ENCODE measurements at places on chromosomes 11 and 22.

GRCh38 chr22:46436595-46437175, 100.7 kb downstream of the CELSR1 start:
- peak; percentile 43 for DNase-seq

DNA sequence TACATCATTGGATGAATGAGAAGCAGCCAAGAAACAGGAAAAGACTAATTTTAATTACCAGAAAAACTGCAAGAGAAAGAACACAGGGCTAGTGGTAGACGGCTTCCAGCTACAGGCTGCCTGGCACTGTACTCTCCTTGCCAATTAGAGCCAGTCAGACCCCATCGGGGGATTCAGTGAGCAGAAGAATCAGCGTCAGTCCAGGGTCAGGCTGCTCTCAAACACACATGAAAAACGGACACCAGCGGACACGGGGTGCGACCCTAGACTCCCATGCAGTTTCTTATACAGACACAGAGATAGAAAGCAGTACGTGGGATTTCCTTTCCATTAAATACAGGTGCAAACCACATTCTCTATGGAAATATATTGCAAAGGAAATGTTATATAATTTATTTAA, 1.1 kb upstream of the CNTN5 start:
- no peak for DNase-seq

- DNase-seq: peak; percentile 25
Measured at GRCh38 chr11:74311352-74311926, at the start of gene P4HA3. Gene P4HA3 (minus strand): TSS chr11:74311640. CDS start chr11:74311611, 29 bp downstream.

- no peak for DNase-seq
Measured at GRCh38 chr11:93542811-93543229, 371 bp downstream of the SMCO4 start.

- DNase-seq: no peak
Measured at GRCh38 chr11:128474036-128474874, 113.1 kb downstream of the ETS1 start.

DNA sequence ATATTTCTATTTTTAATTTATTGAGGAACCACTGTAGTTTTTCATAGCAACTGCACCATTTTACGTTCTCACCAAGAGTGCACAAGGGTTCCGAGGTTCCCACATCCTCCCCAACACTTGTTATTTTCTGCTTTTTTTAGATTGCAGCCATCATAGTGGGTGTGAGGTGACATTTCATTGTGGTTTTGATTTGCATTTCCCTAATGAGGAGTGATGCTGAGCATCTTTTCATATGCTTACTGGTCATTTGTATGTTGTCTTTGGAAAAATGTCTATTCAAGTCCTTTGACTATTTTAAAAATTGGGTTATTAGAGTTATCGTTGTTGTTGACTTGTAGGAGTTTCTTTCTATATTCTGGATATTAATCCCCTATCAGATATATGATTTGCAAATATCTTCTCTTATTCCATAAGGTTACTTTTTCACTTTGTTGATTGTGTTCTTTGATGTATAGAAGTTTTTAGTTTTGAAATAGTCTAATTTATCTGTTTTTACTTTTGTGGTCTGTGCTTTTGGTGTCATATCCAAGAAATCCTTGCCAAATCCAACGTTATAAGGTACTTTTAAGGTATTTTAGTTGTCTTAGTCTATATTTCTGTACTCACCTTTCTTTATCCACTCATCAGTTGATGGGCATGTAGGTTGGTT, 9.0 kb downstream of the NEAT1 start:
- peak; percentile 76 for DNase-seq

GRCh38 chr11:45094958-45095690, 51.3 kb upstream of the PRDM11 start:
- DNase-seq: no peak

- no peak for DNase-seq
Measured at GRCh38 chr11:128334311-128335044, 252.9 kb downstream of the ETS1 start.

DNA sequence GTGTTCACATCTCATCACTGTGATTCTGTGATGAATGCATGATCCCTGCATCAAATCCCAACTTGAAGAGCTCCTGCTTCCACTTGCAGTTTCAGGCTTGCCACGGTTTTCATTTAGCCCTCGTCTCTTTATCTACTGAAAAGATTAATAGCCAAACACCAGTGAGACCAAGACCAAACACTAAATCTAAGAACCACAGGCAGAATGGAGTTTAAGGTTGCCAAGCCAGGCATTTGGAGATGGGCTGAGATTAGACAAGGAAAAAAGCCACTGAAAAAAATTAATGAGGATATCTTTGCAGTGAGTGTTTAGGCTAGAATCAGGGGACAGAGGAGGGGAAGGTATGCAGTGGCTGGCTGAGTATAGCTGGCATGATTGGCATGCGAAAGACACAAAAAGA, 227.2 kb upstream of the BLID start:
- peak; percentile 88 for DNase-seq

DNA sequence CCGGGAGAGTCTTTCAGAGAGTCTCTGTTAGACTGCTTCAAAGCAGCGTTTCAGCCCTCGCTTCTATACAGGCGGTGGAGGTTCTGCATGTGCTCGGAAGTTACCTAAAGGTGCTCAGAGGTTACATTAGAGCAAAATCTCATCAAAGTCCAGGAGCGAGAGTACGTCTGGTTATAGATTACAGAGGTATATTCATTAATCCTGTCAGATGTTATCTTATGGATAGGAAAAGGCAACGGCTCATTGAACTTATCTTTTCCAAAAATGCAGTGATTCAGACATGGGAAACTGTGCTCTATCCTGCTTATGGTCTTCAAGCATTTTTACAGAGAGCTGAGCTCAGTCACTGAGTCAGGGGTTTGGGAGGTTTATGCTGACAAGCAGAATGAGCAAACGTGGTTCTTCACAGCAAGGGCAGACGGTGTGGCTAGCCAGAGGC, 9.1 kb upstream of the ZBED5 start:
- peak; percentile 80 for DNase-seq

DNA sequence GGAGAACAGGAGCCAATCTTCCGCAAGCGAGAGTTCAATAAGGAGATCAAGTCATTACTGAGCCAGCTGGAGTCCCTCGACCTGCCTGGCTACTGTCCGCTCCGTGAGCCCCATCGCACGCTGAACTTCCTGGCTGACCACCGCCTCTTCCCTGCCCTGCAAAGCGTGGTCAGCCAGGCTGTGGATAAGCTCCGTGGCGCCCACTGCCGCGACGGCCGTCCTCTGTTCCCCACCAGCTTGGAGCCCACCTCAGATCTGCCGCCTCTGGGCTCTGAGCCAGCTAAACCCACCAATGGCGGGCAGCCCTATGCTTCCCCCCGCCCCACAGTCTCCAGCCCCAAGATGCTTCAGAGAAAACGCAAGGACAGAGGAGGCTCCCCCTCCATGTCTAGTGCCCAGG, 2.3 kb downstream of the CCDC116 start:
- DNase-seq: no peak

DNA sequence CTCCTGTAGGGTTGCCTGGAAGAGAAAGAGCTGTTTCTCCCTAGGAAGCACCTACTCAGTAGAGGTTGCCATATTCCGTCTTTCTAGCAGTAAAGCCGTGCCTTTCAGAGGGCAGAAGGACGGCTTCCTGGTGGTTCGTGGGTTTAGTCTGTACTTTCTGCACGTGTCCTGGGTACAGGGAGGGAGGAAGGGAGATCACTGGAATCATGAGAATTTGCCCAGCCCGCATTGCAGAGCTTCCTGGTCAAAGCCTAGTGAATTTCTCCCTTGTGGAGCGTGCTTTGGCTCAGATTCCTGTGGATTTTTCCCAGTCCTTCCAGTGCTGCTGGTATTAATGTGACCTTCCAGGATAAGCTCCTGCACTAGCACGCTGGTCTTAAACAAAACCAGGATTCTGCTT, 44.9 kb downstream of the GRAMD1B start:
- peak; percentile 65 for DNase-seq

- DNase-seq: peak; percentile 50
Measured at GRCh38 chr11:32451808-32452207, 16.5 kb upstream of the WT1 start.

- peak; percentile 76 for DNase-seq
Measured at GRCh38 chr11:114291381-114291780, 4.8 kb upstream of the NNMT start.

GRCh38 chr11:45267052-45267451, 19.1 kb downstream of the SYT13 start:
- no peak for DNase-seq

- peak; percentile 70 for DNase-seq
Measured at GRCh38 chr22:41482319-41482935, 13.5 kb downstream of the ACO2 start.

- DNase-seq: peak; percentile 90
Measured at GRCh38 chr11:102836290-102836875, 7.0 kb downstream of the MMP3 start.

GRCh38 chr11:890794-891540, 19.6 kb downstream of the CHID1 start:
- DNase-seq: no peak

- DNase-seq: no peak
Measured at GRCh38 chr11:68328374-68329091, 16.1 kb downstream of the LRP5 start.

DNA sequence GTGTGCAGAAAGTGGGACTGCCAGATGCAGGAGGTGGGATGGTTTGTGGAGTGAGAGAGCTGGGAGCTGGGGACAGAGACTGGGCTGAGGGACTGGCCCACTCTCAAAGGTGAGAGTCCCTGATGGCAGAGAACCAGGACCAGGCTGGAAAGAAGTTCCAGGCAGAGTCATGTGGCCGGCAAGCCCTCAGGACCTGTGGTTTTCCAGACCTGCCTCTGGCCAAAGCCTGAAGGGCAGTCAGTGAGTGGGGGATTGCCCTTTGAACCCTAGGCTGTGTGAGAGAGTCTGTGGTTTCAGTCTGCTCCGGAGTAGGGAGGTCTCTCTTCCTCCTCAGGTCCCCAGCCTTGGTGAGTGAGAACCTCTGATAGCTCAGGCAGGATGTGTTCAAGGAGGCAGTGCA, 17.0 kb downstream of the KCNC1 start:
- DNase-seq: no peak

- peak; percentile 19 for DNase-seq
Measured at GRCh38 chr22:27973846-27974245, 54.8 kb upstream of the PITPNB start.

GRCh38 chr11:68040101-68040956, 1.5 kb downstream of the TCIRG1 start:
- peak; percentile 69 for DNase-seq

DNA sequence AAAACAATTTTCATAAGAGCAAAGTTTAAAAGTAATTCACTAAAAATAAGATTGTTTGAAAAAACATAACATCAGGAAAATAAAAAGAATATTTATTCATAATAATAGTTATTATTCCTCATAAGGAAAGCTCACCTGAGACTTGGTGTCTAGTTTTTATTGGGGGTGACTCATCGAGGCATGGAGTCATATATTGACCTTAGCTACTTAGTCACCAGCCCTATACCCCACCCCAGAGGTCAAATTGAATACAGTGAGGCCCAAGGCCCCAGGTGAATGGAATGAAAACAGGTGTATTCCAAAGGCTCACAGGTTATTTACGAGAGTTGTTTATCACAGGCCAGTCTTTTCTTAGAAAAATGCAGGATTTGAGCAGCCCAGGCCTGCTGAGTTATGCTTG, 36.9 kb downstream of the CNTF start:
- no peak for DNase-seq

Measured in fibroblast of the aortic adventitia (primary cell).